Activated naive CD8-positive, alpha-beta T cell treated with anti-CD3 and anti-CD28 coated beads for 36 hours (primary cell): ENCODE measurements at places on chromosomes 11 and 22.

DNA sequence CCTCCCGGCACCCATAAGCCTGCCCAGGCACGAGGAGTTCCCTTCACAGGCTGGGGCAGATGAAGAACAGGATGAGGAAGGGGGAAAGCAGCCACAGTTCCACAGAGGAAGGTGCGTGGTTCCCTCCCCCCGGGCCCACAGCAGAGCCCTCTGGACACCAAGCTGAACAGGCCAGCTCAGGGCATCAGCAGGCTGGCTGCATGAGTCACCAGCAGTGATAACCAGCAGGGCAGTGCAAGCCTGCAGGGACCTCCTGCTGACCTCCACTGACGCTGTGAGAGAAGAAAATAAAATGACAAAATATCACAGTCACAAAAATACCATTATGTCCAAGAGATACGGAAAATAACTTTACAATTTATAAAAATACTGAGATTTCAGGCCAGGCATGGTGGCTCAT lies 11.5 kb downstream of the RTL6 start:
- H3K36me3 ChIP-seq = peaks cover 2% of the 10 kb centered on the region
- H3K4me1 ChIP-seq = no peaks in the 10 kb centered on the region
- no peak overlapping the region for H3K27ac ChIP-seq
- H3K27me3 ChIP-seq = no peaks in the 10 kb centered on the region
- H3K4me3 ChIP-seq = no peak overlapping the region
- DNase-seq = no peak

DNA sequence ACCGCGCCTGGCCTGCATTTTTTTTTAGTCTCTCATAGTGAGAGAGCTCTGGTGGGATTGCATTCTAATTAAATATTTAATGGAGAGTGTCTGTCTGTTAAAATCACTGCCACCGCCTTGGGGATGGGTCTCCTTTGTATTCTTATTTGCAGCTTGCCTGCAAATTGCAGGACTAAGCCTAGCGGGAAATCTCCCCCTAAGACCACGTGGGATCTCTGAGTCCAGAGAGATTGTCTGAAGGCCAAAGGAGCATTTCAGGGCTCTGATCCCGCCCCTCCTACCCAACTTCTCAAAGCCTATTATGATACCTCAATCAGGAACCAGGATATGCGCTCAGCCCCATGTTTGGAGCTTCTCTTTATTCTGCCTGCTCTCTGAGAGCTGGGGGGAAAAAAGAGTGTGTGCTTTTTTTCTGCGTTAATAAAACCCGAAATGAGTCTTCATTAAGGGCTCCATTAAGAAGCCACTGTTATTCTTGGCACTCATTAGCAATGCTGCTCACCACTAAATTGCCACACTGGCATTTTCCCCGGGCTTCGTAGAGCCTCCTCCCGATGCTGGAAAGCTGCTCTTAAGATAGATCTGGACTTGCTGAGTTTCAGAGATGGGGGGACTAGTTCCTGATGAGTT lies 92.9 kb upstream of the THY1 start:
- DNase-seq = no peak
- H3K4me1 ChIP-seq = peaks cover under 1% of the 10 kb centered on the region
- peaks cover 23% of the 10 kb centered on the region for H3K27me3 ChIP-seq
- H3K4me3 ChIP-seq = no peak overlapping the region

- peaks cover 21% of the 10 kb centered on the region for H3K36me3 ChIP-seq
- no peaks in the 10 kb centered on the region for H3K27me3 ChIP-seq
- DNase-seq = no peak
- no peak overlapping the region for H3K27ac ChIP-seq
Observed at GRCh38 chr11:459511-460220, 9.6 kb downstream of the PTDSS2 start.

DNA sequence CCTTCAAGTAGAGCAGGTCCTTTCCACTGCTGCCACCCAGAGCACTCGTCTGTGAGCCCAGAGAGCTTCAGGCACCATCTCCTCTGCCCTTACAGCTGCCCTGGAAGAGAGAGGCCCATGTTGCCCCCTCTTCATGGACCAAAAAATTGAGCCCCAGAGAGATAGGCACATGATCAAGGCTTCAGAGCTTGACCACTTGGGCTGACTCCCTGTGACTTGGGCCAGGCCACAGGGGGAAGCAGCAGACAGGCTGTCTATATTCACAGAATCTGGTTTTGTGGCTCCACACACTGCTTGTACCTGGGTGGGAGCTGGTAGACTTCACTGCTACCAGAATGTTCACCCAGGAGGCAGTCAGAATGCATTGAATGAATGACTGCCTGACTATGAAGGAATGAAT lies 58.2 kb downstream of the SMIM38 start:
- H3K27me3 ChIP-seq = peaks cover 12% of the 10 kb centered on the region
- no peak overlapping the region for H3K4me3 ChIP-seq
- no peak overlapping the region for H3K27ac ChIP-seq
- DNase-seq = no peak
- H3K36me3 ChIP-seq = no peaks in the 10 kb centered on the region
- peaks cover 20% of the 10 kb centered on the region for H3K4me1 ChIP-seq
